ENCODE measurements at places on chromosomes 5 and 9.
A peak's percentile ranks its signal among the peaks of the same experiment; 100 is the strongest.

DNA sequence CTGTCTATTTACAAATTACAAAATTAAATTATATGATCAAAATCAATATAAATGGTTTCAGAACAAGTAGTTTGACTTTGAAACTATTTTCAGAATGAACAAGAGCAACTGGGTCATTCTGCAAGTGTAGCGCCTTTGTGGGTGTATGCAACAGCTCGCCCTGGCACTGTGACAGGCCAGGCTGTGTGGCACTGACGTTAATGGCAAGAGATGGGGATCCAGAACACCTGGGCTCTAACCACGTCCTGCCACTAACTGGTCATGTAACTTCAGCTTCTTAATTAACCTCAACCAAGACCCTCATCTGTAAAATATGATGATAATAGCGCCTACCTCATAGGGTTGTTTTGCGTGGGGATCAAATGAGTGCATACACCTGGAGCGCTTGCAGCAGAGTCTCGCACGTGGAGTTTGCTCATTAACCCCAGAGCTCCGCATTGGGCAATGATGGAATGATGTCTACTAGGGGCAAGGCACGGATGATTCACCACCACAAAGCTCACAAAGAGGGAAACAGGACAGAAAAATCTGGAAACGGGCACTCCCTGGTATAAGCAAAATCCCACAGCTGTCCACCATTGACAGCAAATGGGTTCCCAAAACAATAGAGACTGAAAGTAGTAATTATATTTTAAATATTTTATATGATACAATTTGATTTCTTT is 639.4 kb downstream of the SEMA5A start:
- no peak for DNase-seq

DNA sequence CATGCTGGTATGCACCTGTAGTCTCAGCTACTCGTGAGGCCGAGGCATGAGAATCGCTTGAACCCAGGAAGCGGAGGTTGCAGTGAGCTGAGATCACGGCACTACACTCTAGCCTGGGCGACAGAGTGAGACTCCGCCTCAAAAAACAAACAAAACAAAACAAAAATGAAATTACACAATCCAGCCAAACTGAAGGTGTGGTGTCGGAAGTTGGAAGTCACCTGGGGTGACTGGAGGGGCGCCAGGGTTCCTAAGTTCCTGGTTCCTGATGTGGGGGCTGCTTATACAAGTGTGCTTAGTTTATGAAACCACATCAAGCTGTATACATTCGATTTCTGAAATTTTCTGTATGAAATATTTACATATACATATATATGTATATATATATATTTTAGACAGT is 3.7 kb upstream of the DOLPP1 start:
- DNase-seq = no peak

GRCh38 chr9:86664603-86665002 is 282.7 kb downstream of the GAS1 start:
- no peak for DNase-seq

- DNase-seq = no peak
Observed at GRCh38 chr9:111037356-111037707, 938 bp downstream of the LPAR1 start.

DNA sequence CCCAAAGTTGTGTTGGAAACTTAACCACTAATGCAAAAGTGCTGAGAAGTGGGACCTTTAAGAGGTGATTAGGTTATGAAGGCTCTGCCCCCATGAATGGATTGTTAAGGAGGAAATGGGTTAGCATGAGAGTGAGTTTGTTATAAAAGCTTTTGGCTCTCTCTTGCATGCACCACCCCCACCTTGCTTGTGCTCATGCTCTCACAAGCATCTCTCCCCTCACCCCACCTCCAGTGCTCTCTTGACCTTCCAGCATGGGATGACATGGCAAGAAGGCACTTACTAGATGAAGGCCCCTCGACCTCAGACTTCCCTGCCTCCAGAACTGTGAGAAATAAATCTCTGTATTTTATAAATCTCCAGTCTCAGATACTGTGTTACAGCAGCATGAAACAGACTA is 52.8 kb downstream of the RICTOR start:
- DNase-seq = no peak

GRCh38 chr5:15615859-15616258 is 115.9 kb downstream of the FBXL7 start:
- DNase-seq = no peak

DNA sequence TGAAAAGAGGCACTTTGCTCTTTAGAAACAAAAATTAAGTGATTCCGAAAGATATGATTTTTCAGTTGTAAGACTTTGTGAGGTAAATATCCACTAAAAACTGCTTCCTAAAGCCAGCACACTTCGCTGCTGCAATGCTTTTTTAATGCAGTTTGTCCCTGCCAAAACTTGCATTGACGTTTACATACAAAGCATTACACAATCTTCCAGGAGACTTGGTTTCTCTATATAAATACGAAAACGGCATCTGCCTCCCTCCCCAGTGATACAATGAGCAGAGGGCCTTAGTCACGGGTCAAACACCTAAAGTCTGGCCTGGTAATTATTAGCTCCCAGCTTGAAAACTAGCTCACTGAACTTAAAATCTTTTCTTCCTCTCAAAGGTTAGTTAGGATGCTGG is 170.7 kb downstream of the TSSK1B start:
- no peak for DNase-seq

DNA sequence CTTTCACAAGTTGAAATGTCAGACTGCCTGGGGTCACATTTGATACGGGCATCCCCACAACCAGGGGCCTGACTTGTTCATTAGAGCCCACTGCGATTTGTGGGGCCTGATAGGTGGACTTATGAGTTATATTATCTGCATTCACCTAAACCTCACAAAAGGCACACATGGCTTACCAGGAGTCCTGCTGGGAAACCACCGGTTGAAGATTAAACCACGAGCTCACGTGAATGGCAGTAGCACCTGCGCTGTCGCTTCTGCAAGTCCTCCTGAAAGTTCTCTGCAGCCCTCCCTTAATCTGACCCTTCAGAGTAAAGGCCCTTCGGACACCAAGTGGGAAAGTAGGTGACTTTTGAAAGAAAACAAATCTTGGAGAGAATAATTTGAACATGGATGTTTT is 68.9 kb downstream of the PPIC start:
- no peak for DNase-seq

- no peak for DNase-seq
Observed at GRCh38 chr5:36390640-36391039, 88.9 kb upstream of the RANBP3L start.

- DNase-seq = no peak
Observed at GRCh38 chr5:112861638-112861985, 525 bp downstream of the SRP19 start.

DNA sequence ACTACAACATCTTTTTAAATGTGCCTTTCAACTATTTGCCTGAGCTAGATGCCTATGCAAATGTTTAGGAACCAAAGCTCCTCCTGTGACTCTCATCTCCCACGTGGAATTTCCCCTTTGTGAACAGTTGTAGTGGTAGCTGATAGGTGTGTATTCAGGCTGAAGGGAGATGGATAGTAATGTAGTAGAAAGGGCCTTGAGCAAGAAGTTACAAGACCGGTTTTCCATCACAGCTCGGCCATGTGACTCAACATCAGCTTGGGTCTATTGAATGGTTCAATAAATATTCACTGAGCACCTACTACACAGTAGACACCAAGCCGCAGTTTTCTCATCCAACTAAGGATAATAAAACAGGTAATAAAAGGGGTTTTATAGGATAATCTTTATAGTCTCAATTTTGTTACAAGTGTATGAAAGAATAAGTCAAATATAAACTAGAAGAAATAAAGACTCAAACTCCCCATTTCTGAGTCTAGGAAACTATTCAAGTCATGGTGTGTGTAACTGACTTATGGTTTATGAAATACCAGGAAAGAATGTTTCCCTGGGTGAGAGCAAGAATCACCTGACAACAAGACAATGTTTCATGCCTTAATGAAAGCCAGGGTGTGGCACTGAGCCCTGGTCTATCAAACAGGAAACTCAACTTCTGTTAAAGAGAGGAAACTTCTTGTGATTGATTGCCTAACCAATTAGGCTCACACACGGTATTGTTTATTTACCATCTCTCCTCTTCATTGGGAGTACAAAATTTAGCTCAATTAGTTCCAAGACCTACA is 187.1 kb upstream of the SPEF2 start:
- DNase-seq = no peak

DNA sequence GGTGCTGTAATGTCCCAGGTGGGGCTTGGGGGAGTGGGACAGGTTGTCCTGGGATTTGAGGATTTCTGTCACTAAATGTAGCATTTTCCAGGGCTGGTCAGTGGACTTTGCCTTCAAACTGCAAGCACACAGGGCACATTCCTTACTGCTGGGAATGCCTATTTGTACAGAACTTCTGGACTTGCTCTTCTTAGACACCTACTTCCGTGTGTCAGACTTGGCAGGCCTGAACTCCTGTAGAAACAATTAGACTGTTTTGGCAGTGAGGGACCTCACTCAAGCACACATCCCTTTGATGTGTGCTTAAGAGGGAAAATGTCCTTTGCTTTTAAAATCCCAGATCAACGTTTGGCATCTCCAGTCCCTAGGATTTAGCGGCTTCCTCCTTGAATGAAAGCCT is 192.2 kb downstream of the PAPPA start:
- no peak for DNase-seq

DNA sequence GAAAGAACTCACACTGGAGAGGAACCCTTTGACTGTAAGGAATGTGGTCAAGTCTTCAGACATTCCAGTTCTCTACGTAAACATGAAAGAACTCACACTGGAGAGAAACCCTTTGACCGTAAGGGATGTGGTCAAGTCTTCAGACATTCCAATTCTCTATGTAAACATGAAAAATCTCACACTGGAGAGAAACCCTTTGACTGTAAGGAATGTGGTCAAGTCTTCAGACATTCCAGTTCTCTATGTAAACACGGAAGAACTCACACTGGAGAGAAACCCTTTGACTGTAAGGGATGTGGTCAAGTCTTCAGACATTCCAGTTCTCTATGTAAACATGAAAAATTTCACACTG is 32.6 kb downstream of the MAPK9 start:
- DNase-seq = no peak

- peak; percentile 98 for DNase-seq
Observed at GRCh38 chr5:76402251-76402885, 717 bp upstream of the IQGAP2 start.

- DNase-seq = no peak
Observed at GRCh38 chr9:107734256-107735013, 244.9 kb upstream of the KLF4 start.

- peak; percentile 9 for DNase-seq
Observed at GRCh38 chr5:100904259-100904861, 1.3 kb upstream of the ST8SIA4 start.

All from SIG-M5 (cell line).